ENCODE measurements at places on chromosomes 5 and 9. TPM values are rescaled to one million over a fixed set of nuclear protein-coding genes. Genes with fewer than 3 reads are reported as not detected.

Gene SPACA9
- 10.0 TPM for total RNA-seq

Gene SH3TC2
- total RNA-seq, result 2.2 TPM

Gene LCN1
- total RNA-seq, result not detected

Gene SPAAR
- under 0.01 TPM for total RNA-seq

Gene PCSK1
- not detected for total RNA-seq

Gene LEAP2
- total RNA-seq, result 0.81 TPM

Gene TCERG1
- total RNA-seq, result 61.7 TPM

- no peak for DNase-seq
Observed at GRCh38 chr5:16391858-16392649, 73.5 kb downstream of the ZNF622 start.

- no peak for DNase-seq
Observed at GRCh38 chr9:89427621-89428221, 70.2 kb downstream of the SEMA4D start.

DNA sequence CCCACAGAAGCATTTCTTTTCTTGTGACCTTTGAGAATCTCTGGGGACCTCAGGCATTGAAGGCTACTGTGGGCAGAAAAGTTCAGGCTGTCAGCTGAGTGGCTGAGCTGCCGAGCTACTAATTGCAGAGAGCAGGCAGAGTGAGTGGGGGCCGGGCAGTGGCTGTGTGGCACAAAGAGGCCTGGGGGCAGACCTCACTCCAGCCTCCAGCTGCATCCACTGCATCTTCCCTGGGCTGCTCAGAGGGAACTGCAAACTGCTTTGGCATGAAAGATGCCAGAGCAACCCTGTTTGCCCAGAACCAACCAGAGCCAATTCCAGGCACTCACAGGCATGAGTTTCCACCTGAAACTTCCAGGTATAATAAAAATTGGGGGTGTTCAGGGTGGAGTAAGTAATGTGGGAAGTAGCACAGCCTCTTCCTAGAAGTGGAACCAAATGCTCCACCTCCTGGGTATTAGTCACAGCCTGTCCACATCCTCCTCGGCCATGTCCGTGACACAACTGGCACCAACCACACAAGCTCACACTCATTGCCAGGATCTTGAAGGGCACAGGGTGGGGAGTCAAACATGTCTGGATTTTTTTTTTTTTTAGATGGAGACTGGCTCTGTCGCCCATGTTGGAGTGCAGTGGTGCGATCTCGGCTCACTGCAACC lies 548.9 kb downstream of the BNC2 start:
- no peak for DNase-seq

DNA sequence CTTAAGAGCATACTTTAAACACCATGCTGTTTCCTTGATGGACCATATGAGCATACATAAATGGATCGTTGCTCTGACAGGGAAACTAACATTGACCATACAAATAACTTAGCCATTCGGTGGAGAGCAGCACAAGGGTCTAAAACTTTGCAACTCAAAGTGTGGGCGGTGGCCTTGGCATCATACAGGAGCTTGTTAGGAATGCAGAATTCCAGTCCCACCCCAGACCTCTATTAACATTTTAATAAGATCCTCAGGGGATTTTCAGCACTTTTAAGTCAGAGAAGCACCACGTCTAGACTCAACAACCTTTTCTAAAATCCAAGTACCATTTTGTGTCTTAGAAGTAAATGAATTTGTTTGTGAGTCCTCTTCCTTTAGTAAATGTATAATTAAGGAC lies 260.9 kb downstream of the EBF1 start:
- DNase-seq, result no peak
